ENCODE measurements at places on chromosomes 12 and 14. TPM values are rescaled to one million over a fixed set of nuclear protein-coding genes. Genes with fewer than 3 reads are reported as not detected.

The MLF2 gene
- 307 TPM for total RNA-seq

The ALDH2 gene
- 79.4 TPM for total RNA-seq

The NYNRIN gene
- 0.49 TPM for total RNA-seq

The DEPDC4 gene
- total RNA-seq: 0.80 TPM

The TSPAN11 gene
- total RNA-seq: 0.10 TPM

The PMCH gene
- total RNA-seq: not detected

The KCNK10 gene
- 0.01 TPM for total RNA-seq

The ETNK1 gene
- total RNA-seq: 26.3 TPM

The JAG2 gene
- 25.3 TPM for total RNA-seq

The CIDEB gene
- total RNA-seq: not detected

The GPD1 gene
- total RNA-seq: 0.22 TPM

The NEUROD4 gene
- not detected for total RNA-seq

The MAP3K9 gene
- total RNA-seq: 6.8 TPM

The STXBP6 gene
- total RNA-seq: 2.9 TPM

The APOF gene
- total RNA-seq: not detected

The KRT1 gene
- total RNA-seq: not detected

The FGF23 gene
- total RNA-seq: not detected

The PZP gene
- not detected for total RNA-seq

The NKX2-1 gene
- not detected for total RNA-seq

The SDR9C7 gene
- total RNA-seq: 0.05 TPM

The GNG2 gene
- 2.8 TPM for total RNA-seq

The DPF3 gene
- total RNA-seq: 0.16 TPM
